Panc1 (cell line): ENCODE measurements at places on chromosomes 7 and 10. TPM values are rescaled to one million over a fixed set of nuclear protein-coding genes. Genes with fewer than 3 reads are reported as not detected.

The RBM33 gene
- 61.1 TPM for total RNA-seq

The CARD11 gene
- total RNA-seq, result 0.82 TPM

The PALD1 gene
- 3.0 TPM for total RNA-seq

The ANKRD16 gene
- 6.9 TPM for total RNA-seq

The MEIG1 gene
- 0.54 TPM for total RNA-seq

The AKR1C2 gene
- 0.33 TPM for total RNA-seq

The GIMAP5 gene
- total RNA-seq, result 0.51 TPM

The PPP1R17 gene
- not detected for total RNA-seq

The CYREN gene
- 49.6 TPM for total RNA-seq

DNA sequence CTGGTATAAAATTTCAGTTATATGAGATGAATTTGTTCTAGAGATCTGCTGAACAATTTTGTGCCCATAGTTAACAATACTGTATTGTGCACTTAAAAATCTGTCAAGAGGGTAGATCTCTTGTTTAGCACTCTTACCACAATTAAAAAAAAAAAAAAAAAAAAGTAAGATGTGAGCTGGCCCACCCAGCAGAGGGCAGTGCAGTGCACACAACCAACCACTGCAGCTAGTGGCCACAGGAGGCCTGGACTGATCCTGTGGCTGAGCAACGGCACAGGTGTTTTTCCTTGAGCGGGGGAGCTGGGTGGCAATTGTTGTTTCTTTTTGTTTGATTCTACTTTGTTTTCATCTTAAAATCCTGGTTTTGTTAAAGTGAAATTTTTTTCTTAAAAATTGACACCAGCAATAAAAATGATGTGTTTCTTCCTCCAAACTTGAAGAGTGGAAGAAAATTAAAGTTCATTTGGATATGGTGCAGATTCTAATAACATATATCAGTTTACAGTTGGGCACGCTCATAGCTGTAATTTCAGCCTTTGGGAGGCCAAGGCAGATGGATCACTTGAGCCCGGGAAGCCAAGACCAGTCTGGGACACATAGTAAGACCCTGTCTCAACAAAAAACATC, 171.1 kb upstream of the TBX20 start:
- DNase-seq, result peak; percentile 36

- DNase-seq, result no peak
Measured at GRCh38 chr7:77778535-77778934, 19.7 kb downstream of the TMEM60 start.

- no peak for DNase-seq
Measured at GRCh38 chr10:126663328-126663727, 7.2 kb downstream of the C10orf90 start.

GRCh38 chr7:32218154-32218467, 147.9 kb upstream of the PDE1C start:
- DNase-seq, result no peak

GRCh38 chr10:33327751-33328150, 6.7 kb downstream of the NRP1 start:
- no peak for DNase-seq

GRCh38 chr7:131557652-131558385, 1.4 kb upstream of the PODXL start:
- DNase-seq, result no peak

GRCh38 chr7:76364198-76364584, 5.4 kb upstream of the YWHAG start:
- DNase-seq, result no peak

- no peak for DNase-seq
Measured at GRCh38 chr7:156347132-156347531, 293.4 kb upstream of the RNF32 start.

GRCh38 chr10:92695679-92696605, 6.2 kb downstream of the HHEX start:
- no peak for DNase-seq

DNA sequence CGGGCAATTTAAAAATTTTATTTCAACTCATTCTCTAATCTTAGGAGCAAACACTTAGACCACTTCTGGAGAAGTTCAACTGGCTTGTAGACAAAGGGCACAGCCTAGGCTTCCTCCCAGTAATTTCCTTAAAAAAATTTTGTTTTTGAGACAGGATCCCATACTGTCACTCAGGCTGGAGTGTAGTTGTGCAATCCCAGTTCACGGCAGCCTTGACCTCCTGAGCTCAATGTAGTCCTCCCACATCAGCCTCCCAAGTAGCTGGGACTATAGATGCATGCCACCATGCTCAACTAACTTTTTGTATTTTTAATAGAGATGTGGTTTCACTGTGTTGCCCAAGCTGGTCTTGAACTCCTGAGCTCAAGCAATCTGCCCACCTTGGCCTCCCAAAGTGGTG, 38.4 kb downstream of the BAMBI start:
- DNase-seq, result no peak

DNA sequence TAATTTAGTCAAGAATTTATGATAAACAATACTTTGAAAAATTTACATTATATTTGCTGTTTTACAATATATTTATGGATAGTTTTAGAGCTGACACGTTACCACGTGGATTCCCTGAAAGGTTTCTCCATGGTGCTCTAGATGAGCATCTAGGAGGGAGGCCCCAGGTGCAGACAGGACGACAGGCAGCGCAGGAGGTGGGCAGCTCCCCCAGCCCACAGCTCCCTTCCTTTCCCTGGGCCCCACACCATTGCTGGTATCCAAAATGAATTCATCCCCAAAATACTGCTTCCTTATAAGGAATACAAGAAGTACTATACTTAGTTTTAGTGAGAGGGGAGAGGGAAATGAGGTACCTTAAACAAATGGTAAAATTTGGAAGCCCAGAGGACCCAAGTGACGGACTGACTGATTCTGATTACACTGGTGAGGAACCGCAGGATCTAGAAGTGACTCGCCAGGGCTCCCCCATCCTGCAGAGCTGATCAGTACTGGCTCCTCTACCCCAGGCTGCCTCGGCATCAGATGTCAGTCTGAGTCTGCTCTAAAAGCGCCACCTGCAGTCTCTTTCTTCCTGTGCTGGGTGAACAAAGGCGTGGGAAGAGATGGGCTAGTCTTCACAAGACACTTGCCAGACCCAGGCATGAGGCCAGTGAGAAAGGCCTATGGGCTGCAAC, 89.2 kb downstream of the DLG5 start:
- no peak for DNase-seq

DNA sequence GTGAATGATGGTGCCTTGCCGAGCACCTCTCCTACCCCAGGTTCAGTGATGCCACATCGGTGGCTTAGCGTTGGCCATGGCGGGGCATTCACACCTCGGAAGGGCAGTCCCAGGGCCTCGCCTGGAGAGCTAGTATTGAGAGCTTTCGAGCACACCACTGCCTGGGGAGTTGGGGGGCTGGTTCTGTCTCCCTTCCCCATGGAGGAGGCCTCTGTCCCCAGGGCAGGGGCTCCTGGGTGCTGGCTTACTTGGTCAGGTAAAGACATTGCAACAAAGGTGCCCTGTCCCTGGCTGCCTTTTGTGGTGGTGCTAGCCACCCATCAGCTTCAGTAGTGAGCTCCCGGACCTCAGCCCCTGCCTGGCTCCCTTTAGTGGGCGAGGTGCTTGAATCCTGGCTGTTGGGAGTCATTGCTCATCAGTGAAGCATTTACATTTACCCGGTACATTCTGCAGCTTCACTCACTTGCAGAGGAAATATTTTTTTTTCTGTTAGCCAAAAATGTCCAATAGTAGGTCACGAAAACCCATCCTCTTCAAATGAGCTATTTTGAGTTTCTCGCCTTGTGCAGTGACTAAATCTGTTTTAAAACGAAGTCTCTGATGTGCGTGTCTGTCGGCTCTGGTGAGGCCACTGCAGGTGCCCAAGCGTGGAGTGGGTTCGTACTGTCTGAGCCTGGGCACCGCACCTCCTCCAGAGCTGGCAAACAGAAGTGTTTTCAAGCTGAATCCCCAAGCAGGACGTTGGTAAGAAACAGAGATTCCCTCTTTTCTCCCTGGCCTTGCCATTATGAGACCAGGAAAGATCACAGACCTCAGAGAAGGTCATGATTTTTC, 95.5 kb downstream of the INPP5A start:
- DNase-seq, result no peak

- no peak for DNase-seq
Measured at GRCh38 chr7:30799976-30800661, 28.9 kb downstream of the MINDY4 start.

DNA sequence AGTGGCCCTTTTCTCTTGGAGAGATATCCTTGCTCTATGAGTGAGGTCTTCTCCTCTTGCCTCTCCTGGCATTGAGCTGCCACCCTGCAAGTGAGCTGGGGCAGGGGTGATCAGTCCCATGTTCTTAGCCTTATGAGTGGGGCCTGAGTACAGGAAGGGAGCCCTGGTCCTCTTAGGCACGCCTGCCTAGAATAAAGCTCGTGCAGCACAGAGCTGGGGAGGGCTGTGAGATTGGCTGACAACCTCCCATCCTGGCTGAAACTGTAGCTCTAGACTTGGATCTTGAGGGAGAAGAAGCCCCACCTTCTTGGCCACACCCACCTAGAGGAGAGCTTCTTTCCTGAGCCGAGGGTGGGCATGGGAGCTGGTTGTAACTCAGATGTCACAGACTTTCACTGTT, 305.0 kb upstream of the ZNF32 start:
- DNase-seq, result no peak

- peak; percentile 18 for DNase-seq
Measured at GRCh38 chr10:63628526-63629362, 107.5 kb downstream of the REEP3 start.

- no peak for DNase-seq
Measured at GRCh38 chr7:98249106-98249505, 2.9 kb downstream of the TECPR1 start.

DNA sequence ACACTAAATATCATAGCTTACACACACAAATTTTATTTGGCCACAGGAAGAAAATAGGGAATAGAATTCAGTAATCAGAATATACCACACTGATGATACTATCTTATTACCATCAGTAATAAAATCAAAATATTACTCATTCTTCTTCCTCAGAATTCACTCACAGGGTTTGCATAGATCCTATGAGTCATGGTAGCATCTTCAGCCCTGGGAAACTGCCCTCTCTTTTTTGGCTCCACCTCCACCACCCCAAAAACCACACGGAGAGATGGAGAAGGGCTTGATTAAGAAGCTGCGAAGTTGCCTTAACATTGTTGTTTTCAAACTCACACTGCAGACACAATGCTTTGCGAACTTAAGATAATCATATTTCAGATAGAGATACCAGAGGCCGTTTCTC, 154.1 kb upstream of the AHR start:
- no peak for DNase-seq

DNA sequence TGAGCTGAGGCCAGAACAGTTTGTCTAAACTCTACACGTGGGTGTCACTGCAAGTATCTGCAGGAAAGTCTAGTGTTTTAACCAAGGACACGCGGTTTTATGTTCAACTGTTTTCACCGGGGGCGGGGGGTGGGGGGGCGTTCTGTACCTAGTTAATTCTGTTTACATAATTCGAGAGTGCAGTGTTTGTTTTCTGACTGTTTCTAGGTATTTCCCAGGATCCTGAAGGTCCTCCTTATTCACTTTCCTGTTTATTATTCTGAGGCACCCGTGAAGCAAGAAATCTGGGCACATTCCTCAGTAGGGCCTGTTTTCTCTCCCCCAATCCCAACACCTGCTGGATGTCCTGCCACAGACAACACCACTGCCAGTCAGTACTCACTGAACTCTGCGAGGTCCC, 7.6 kb downstream of the LOXL4 start:
- DNase-seq, result no peak
